ENCODE measurements at places on chromosomes 16 and 17.

DNA sequence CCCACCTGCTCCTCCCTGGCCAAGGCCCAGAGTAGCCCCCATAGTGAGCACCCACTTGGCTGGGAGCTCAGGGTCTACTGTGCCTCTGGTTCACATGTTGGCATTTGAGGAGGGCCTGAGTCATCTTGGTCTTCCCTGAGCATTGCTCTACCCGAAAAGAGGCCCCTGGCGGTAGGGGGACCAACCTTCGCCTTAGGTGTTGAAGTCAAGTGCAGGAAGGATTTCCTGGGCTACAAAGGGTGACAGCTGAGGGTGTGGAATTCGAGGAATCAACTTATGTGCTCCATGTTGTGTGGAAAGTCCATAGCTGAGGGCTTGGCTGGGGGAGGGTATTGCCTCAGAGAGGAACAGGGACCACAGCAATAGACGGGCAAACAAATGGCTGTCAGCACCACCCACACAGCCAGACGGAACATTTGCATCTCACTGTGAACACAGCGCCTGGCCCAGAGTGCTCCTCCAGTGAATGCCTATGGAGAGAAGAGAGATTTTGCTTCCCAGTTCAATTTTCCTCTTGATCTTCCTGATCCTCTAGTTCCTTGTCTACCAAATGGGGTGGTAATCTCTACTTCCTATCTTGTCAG, 35.6 kb upstream of the NGFR start:
- DNase-seq, result no peak

GRCh38 chr16:79182616-79183015, 417.9 kb downstream of the MAF start:
- DNase-seq, result no peak

DNA sequence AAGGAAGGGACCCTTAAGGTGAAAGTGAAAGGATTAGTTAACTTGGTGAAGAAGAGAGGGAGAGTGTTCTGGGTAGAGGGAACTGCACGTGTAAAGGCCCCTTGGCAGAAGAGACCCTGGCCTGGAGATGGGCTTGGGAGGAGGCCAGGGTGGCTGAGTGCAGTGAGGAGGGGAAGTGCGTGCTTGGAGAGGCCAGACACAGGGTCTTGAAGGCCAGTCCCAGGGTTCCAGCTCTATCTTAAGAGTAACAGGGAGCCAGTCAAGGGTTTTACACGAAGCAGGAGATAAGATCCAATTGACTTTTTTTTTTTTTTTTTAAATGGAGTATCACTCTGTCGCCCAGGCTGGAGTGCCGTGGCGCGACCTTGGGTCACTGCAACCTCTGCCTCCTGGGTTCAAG, 15.2 kb upstream of the DOK4 start:
- no peak for DNase-seq

DNA sequence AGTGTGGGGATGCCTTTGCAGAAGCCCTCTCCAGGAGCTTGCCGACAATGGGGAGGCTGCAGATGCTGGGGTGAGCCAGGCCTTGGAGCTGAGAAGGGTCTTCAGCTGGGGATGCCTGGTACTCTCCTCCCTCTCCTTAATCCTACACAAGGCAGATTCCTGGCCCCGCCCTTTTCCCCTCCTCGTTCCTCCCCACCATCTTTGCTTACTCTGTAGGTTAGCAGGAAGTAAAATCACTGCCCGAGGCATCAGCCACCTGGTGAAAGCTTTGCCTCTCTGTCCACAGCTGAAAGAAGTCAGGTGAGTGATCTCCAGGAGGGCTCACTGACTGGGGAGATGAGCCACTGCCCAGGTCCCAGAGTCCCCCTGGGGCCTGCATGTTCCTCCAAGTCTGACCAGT, 38.7 kb downstream of the NLRC5 start:
- no peak for DNase-seq

DNA sequence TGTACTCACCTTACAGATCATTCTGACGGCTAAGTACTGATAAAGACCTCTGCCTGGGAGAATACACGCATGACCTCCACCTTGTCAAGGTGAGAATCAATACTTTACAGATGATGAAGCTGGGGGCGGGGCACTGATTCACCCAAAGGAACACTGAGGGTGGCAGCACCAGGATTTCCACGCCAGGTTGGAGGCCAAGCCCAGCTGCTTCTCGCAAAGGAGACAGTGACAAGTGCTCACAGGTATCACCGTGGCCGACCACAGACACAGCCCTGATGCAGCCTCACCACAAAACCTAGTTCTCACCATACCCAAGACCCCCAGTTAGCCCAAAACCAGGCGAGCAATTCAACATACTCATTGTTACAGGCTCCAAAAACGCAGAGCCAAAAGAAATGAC, 434.2 kb downstream of the SOX9 start:
- DNase-seq, result no peak

GRCh38 chr16:87067836-87068761, 249.1 kb downstream of the C16orf95 start:
- DNase-seq, result no peak

DNA sequence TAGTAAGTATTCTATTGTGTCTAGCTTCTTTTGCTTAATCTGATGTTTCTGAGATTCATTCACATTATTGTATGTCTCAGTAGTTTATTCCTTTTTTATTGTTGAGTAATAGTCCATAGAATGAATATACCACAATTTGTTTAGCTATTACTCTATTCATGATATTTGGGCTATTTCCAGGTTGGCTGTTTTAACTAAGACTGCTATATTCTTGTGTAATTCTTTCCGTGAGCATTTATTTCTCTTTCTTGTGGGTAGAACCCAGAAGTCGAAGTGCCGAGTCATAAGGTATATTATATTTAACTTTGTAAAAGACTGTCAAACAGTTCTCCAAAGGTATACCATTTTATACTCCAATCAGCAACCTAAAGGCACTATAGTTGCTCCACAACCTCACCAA, 160.8 kb downstream of the ANKFN1 start:
- DNase-seq, result no peak

DNA sequence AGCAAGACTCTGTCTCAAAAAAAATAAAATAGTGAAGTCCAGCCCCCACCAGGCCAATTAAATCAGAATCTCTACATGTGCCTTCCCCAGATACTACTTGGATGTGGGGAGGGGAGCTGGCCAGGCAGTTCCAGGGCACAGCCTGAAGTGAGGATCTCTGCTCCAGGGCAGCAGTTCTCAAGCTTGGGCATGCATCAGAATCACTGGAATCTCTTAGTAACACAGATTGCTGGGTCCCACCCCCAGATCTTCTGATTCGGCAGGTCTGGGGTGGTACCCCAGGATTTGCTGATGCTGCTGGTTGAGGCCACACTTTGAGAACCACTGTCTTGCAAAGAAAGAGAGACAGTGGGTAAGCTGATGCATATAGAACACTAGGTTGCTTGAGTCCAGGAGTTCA, 8.3 kb upstream of the CDH5 start:
- DNase-seq, result no peak

DNA sequence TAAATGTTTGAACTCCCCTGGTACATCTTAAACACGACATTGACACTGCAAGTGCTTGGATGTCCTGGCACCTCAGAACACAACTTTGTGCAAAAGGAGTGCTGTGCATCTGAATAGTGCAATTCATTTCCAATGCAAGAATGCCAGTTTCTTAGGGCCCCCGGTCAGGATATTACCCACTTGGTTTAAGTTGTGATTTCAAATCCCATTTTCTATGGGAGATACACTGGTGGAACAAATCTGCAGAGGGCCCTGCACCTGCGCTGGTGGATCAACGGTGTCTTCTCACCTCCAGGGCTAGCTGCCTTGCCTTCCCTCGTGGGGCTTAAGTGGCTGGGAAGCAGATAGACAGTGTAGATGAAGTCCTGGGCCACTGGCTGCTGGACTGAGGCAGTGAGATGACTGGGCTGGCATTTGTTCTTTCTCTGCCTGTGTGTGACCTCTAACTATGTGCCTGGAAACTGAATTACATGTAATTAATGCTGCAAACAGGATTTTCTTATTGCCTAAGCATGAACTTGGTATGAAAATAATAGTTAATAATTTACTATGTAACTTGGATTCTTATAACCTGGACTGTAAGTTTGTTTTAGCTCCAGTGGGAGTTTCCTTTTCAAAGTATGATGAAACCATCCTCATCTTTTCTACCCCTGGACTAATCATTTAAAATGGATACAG, 20.9 kb downstream of the HAPSTR1 start:
- no peak for DNase-seq

- peak; percentile 18 for DNase-seq
Measured at GRCh38 chr17:60652454-60653247, 25.0 kb upstream of the BCAS3 start.

DNA sequence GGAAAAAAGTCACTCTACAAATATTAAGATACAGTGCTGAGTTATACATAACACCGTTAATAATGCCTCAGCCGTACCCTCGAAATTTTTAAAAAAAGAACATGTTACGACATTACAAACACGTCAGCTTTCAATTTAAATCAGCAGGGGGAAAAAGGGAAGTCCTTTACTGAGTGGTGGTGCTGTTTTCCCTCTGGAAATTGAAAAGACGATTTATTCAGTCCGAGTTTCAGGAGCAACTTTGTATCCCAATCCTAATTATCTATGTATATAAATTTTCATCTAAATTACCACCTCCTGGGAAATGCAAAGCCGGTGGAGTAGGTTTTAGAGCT, 1.3 kb downstream of the NETO2 start:
- DNase-seq, result no peak

GRCh38 chr17:72667096-72668063, 425.1 kb downstream of the SLC39A11 start:
- no peak for DNase-seq

DNA sequence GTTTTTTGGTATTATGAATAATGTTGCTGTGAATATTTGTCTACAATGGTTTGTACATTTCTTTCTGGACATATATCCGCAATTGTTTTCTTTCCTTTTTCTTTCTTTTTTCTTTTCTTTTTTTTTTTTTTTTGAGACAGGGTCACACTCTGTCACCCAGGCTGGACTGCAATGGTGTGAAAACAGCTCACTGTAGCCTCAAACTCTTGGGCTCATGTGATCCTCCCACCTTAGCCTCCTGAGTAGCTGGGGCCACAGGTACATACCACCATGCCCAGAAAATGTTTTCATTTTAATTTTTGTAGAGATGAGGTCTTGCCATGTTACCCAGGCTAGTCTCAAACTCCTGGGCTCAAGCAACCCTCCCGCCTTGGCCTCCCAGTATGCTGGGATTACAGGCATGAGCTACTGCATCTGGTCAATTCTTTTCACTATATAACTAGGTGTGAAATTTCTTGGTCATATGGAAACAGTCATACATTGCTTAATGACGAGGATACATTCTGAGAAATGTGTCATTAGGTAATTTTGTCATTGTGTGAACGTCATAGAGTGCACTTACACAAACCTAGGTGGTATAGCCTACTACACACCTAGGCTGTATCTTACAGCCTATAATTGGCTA, 15.2 kb downstream of the IL21R start:
- DNase-seq, result no peak

GRCh38 chr17:66283296-66283934, 19.0 kb upstream of the PRKCA start:
- DNase-seq, result no peak

DNA sequence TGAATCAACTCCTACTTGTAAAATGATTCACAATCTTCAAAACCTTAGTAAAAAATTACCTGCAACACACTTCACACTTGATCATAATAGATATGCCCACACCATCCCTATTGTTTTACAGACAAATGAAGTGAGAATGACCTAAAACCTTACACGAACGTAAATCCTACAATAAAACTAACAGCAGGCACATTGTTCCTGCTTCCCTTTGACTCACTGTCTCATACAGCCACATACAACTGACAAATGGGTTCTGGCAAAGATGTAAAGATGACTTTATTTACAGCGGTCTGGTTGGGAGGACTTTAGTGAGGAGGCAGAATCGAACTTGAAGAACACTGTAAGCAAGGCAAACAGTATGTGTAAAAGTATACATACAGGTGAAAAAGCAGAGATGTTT, 188.7 kb downstream of the MYO1D start:
- DNase-seq, result no peak

- no peak for DNase-seq
Measured at GRCh38 chr17:77606146-77606864, 352.2 kb upstream of the TNRC6C start.

GRCh38 chr17:82668024-82668630, 19.9 kb upstream of the WDR45B start:
- no peak for DNase-seq

Data from GM19239 (cell line).